ENCODE measurements at places on chromosomes 7 and 10. TPM values are rescaled to one million over a fixed set of nuclear protein-coding genes. Genes with fewer than 3 reads are reported as not detected.

GRCh38 chr10:100106865-100107264 is 25.2 kb upstream of the CPN1 start:
- DNase-seq = no peak

The AS3MT gene
- 16.8 TPM for polyA plus RNA-seq

GRCh38 chr10:11018432-11018841 is 765 bp downstream of the CELF2 start:
- DNase-seq = no peak

DNA sequence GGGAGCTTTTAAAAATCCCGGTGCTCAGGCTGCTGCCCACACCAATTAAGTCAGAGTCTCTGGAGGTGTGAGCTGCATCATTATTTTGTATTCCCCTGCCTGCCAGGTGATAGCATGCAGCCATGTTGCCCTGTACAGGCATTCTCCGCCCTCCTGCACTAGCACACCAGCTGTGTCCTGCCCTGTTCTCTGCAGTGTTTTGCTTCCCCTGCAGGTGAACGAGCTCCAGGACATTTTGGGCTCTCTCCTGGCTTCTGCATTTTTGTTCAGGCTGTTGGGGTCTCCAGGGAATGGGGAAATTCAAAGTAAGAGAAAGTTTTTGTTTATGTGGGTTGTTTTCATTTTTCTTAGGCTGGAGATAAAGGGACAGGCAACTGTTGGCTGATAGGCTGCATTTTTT is 271.0 kb upstream of the COBL start:
- DNase-seq = no peak

The MALRD1 gene
- polyA plus RNA-seq = 0.24 TPM

The HOXA9 gene
- 1.1 TPM for polyA plus RNA-seq

DNA sequence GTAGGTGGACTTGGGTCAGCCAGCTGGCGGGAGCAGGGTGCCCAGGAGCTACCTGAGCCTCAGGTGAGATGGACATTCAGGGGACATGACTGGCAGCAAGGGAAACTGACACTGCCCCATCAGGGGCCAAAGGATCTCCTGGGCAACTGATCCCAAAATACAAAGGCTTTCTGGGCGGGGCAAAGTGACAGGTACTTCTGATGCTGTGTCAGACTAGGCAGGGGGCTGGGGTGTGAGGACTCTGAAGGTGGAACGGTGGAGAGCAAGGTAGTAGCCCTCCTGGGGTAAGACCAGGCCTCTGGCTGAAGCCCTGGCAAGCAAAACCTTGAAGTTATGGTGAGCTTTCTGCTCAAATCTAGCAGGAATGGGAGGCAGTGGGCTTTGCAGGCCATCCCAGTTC is 4.4 kb downstream of the OPN4 start:
- no peak for DNase-seq

The SUMF2 gene
- 140 TPM for polyA plus RNA-seq

The PRLHR gene
- not detected for polyA plus RNA-seq

- no peak for DNase-seq
These were observed 982.3 kb downstream of the GATA3 start for GRCh38 chr10:9036711-9037204.

DNA sequence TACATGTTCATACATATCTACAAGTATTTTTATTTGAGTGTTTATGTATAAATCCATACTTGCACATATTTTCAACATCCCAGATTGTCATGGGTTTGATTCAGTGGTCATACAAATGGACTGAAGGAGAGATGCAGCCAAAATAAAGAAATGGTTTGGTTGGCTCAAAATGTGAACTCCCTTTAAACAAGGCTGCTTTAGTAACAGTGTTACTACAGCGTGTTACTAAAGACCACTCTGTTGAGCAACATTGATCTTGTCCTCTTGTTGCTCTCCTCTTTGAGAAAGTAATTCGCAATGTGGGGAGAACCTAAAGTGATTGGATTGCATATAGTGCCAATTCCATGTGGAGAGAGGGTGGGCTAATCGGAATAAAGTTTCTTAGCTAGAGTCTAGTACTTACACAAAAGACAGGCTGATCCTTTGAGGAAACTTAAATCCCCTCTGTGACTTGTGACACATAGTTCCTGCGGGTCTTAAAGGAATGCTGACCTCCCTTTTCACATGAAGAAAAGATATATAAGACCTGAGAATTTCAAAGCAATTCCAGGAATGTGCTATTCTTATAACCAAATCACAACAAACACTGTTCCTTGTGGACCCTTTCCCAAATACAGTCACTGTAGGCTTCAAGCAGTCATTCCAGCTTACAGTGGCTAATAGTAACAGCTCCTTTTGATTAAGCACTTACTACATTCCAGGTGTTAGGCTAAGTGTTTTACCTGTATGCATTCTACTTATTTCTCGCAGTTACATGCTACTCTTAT is 144.3 kb downstream of the FZD1 start:
- DNase-seq = no peak

GRCh38 chr7:75740846-75741497 is 2.2 kb upstream of the HIP1 start:
- no peak for DNase-seq

DNA sequence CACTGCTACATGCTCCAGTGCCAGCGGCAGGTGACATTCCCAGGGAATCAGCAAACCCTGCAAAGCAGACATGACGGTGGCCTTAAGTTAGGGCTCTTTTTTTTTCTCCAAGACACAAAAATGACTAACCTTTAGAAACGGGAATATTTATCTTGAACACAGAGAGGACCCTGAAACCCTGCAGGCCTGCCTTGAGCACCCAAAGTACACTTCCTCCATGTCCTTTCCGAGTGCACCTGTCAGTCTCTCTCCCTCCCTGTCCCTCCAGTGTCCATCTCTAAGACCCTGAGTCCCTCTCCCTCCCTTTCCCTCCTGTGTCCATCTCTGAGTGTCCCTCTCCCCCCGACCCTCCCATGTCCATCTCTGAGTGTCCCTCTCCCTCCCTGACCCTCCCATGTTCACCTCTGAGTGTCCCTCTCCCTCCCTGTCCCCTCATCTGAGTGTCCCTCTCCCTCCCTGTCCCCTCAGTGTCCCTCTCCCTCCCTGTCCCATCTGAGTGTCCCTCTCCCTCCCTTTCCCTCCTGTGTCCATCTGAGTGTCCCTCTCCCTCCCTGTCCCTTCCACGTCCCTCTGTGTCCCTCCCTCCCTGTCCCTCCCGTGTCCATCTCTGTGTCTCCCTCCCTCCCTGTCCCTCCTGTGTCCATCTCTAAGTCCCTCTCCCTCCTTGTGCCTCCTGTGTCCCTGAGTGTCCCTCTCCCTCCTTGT is 51.2 kb upstream of the CAMK2B start:
- DNase-seq = no peak

GRCh38 chr7:31835471-31835870 is 148.5 kb downstream of the PPP1R17 start:
- DNase-seq = no peak

- no peak for DNase-seq
These were observed 59.0 kb upstream of the TAS2R16 start for GRCh38 chr7:123054357-123055133.

Data from brain (organoid and tissue), 16 donors.